Gastroesophageal sphincter (tissue), 4 donors: ENCODE measurements at places on chromosomes 5 and 9. TPM values are rescaled to one million over a fixed set of nuclear protein-coding genes. Genes with fewer than 3 reads are reported as not detected.

DNA sequence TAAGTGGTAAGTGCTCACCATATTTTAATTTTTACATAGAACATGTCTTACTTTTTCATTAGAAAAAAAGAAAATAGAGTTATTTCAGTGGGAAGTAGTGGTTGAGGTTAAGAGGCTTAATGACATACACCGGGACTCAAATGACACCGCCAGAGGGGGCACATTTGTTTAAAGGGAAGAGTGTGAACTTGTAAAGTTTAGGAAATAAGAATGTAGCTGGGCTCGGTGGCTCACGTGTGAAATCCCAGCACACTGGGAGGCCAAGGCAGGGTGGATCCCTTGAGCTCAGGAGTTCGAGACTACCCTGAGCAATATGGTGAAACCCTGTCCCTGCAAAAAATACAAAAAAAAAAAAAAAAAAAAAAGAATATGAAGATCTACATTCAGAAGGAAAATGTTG lies 43.4 kb upstream of the TNFAIP8 start:
- ATAC-seq = no peak

Gene CFAP90
- not detected for total RNA-seq

DNA sequence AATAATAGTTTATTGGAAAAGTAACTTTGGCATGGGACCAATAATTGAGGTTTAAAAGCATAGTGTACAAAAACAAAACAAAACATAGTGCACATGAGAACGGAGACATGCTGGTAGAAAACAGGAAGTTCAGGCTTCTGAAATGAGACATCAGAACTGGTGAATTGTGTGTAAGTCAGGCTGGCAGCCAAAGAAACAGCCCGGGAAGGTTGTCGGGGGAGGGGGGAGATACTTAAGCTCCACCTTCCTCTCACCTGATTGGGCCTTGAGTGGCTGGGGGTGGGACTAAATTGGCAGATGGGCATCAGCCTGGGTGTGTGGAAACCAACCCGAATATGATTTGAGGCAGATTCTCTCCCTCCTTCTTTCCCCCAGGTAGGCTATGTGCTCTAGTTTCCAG lies 256.3 kb downstream of the SMARCA2 start:
- ATAC-seq = no peak

DNA sequence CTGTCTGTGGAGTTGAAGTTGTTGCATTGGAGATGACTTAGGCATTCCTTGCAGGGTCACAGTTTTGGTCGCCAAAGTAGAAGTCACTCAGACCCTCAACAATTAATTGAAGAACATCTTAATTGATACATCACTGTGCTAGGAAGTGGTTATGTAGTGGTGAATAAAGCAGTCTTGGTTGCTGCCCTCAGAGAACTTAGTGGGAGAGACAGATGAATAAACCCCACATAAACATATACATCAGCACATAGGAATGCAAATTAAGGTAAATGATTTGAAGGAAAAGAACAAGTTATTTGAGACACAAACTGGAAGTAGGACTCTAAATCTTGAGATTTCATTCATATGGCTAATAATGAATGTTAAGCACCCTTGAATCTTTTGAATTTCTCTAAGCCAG lies 25.7 kb downstream of the FAM174A start:
- ATAC-seq = no peak

DNA sequence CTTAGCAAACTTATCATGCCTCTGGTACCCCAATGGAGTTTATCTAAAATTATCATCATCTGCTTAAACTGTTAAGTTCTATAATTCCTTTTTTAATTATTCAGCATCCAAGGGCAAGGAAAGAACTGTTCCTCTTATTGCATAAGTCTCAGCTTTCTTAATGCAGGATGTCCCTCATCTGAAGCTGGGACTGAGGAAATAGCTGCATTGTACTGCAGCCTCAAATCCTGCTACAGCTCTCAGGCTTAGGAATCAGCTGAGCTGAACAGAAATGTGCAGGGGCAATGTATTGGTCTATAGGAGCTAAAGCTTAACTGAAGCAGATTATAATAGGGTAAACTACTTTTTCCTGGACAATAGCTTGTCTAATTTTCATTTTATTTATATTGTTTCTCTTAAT lies 48.0 kb downstream of the HAPLN1 start:
- ATAC-seq = no peak

- ATAC-seq = no peak
Measured at GRCh38 chr5:87076931-87077330, 190.8 kb upstream of the RASA1 start.

Gene SLC44A1
- 28.0 TPM for total RNA-seq

GRCh38 chr9:70694758-70695157 lies 280.3 kb upstream of the KLF9 start:
- ATAC-seq = no peak

Gene PCDHGB7
- total RNA-seq = 12.3 TPM
